DMS79 treated with DMSO at 0.1 percent for 48 hours (cell line): ENCODE measurements at places on chromosomes 1 and 21.

DNA sequence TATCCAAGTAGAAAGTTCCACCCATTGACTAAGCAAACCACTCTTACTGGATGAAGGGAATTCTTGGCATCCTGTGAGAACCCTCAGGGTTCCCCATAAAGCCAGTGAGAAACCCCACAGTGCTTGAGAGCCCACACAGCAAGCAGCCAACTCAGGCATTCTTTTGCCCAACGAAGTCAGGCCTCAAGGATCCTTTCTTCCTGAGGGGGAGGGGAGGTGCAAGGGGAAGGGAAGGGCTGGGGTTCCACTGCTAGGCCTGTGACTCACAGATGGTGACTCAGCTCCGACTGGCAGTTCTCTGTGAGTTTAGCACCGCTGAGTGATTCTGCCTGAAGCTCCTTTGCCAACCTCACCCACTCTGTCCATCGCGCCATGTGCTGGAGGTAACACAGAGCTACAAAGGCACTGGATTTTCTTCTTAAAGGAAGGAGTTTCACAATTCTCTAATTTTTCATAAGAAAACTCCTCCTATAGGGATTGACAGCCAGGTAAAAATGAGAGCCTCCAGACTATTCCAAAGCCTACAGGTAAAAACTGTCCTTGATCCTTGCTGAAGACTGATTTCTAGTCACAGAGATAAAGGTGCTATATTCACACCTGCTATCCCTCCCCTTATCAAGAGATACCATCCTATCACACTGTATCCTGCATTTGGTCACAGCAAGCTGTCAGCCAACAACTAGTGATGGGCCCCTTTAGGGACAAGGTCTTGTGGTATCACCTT, 4.8 kb downstream of the ENO1 start:
- peak; percentile 24 for DNase-seq

- no peak for DNase-seq
Measured at GRCh38 chr1:228283476-228284147, 75.8 kb downstream of the OBSCN start.

- no peak for DNase-seq
Measured at GRCh38 chr1:96962751-96963211, 241.2 kb downstream of the PTBP2 start.

DNA sequence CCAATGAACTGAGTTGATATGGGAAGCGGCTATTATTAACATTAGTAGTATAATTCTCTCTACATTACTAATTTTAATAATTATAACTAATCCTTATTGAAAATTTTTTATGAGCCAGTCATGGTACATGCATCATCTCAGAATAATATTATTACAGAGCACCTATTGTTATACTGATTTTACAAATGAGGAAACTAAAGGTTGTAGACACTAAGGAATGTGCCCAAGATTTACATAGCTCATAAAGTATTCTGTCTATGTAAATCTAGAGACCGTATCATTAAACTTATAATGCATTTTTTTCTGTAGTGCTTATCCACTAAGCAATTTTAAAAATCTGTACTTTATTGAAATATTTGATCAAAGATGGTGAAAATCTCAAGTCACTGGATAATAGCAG, 825.9 kb downstream of the PLA2G4A start:
- no peak for DNase-seq

- DNase-seq = no peak
Measured at GRCh38 chr1:38283696-38284470, 237.3 kb upstream of the POU3F1 start.

DNA sequence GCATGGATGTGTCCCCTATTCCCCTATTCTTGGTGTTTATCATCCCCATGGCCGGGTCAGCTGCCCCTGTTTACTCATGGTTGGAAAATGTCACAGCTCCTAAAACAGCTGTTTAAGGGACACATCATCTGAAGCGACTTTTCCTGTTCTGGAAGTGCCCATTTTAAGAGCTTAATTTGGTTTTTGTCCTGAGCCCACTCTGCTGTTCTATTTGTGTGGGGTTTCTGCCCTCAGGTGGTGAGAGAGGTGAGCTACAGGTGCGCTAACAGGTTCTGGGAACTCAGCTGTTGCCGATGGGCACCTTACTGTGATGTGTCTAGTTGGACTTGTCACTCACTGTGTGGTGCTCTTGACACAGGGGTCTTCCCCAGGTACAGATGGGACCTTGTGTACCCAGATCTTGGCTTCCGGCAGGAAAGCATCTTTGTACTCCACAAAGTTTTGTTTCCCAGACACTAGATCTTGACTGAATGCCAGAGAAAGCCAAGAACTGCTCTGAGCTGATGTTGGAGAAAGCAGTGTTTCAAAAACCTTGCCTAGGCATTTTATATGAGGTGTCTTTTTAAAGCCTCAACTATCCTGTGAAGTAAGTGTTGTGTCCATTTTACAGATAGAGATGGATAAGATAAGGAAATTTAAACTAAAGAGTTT, 59.0 kb upstream of the CD1D start:
- DNase-seq = no peak
